NCI-H69 (cell line): ENCODE measurements at places on chromosomes 4 and X.
A peak's percentile ranks its signal among the peaks of the same experiment; 100 is the strongest.

DNA sequence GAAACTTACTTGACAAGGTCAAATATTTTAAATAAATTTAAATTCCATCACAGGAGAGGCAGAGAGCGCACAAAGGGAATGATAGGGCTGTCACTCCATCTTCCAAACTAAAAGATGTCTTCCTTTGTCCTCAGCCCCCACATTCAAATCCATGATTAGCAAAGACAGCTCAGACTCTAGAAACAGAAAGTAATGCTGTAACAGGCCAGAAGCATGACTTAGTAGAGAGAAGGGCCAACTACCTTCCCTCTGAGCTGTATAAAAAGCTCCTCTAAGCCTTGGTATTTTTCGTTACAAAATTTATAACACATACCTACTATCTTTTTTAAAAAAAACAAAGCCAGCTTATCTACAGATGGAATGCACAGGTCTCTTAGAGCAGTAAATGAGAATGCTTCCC, 207.4 kb downstream of the MAPK10 start:
- DNase-seq = no peak

DNA sequence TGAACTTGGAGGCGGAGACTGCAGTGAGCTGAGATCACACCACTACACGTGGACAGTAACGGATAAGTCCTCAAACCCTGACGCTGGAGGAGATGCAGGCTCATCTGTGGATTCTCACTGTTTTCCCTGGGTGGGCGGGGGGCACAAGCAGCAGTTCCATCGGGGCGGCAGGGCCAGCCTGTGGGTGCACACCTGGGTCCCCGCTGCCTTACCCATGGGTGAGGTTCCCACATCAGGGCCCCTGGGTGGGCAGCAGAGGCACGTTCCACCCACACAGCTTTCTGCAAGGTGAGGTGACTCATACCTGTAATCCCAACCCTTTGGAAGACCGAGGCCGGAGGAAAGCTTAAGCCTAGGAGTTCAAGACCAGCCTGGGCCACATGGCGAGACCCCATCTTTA, 56.6 kb upstream of the MXD4 start:
- no peak for DNase-seq

DNA sequence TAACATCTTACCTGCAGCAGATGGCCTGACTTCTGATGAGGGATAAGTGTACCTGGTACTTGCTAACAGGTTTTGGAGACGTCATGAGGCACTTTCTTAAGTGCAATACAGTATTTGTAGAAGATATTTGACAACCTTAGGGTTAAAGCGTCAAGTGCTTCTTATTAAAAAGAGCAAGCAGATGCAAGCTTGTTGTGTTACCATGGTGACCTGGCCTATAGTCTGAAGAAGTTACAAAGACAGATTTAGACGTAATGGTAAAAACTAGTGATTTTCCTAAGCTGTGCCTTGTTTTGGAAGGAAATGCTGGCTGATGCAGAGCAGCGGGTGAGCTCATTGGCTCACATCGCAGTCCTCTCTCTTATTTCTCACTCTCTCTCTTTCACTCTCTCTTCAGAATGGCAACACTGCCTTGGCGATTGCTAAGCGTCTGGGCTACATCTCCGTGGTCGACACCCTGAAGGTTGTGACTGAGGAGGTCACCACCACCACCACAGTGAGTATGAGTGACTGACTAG, 243.6 kb downstream of the ANK2 start:
- no peak for DNase-seq

GRCh38 chrX:3191201-3191600, 149.9 kb downstream of the ARSF start:
- DNase-seq = no peak

DNA sequence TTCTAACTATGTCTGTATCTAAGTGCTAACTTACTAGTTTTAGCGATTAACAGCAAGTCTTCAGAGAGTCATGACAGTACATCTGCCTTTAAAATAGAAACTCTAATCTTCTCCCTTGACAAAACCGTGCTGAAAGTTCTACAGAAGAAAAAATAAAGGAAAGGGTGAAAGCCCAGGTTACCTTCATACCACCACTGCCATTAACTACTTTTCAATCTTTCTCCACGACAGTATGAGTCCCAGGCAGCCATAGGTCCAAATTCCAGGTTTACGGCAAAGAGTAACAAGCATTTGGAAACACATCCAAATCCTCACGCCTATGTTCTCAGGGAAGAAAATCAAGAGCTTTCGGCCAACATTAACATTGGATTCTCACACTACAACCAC, 12.4 kb upstream of the ZCCHC13 start:
- peak; percentile 63 for DNase-seq
